ENCODE measurements at places on chromosomes 7 and 10. TPM values are rescaled to one million over a fixed set of nuclear protein-coding genes. Genes with fewer than 3 reads are reported as not detected.

Gene SPDYE11
- total RNA-seq = not detected

Gene SLC16A12
- 3.6 TPM for total RNA-seq

Gene SRI
- 104 TPM for total RNA-seq

Gene APBB1IP
- not detected for total RNA-seq

Gene SERPINE1
- total RNA-seq = 1,155 TPM

Gene MAGI2
- 1.5 TPM for total RNA-seq

Gene VSTM4
- 0.74 TPM for total RNA-seq

Gene PCLO
- 0.17 TPM for total RNA-seq

Gene TRIM50
- not detected for total RNA-seq

Gene CPN1
- total RNA-seq = not detected

Gene OR2A14
- not detected for total RNA-seq

Gene INA
- total RNA-seq = 0.59 TPM

Gene CDHR1
- under 0.01 TPM for total RNA-seq

Gene MACC1
- under 0.01 TPM for total RNA-seq

Gene HMX3
- total RNA-seq = not detected

Gene SPDYE5
- total RNA-seq = not detected

Gene MUC12
- total RNA-seq = 1.2 TPM

Gene ECD
- total RNA-seq = 26.5 TPM

Gene SUGCT
- total RNA-seq = 3.1 TPM

Gene TEX47
- total RNA-seq = not detected

Gene HGF
- total RNA-seq = 30.3 TPM

Gene CFTR
- 0.30 TPM for total RNA-seq

Gene AKR1D1
- not detected for total RNA-seq

Gene SORCS1
- total RNA-seq = under 0.01 TPM

Gene HIP1
- total RNA-seq = 14.0 TPM

Gene CALHM1
- not detected for total RNA-seq

Gene PLAC9
- total RNA-seq = 23.6 TPM

Gene C7orf33
- total RNA-seq = not detected

Gene NRAP
- not detected for total RNA-seq

Gene STEAP1
- total RNA-seq = 39.5 TPM

Gene NKX2-3
- not detected for total RNA-seq

Gene OR2A12
- total RNA-seq = not detected

Gene PTPRE
- total RNA-seq = 1.7 TPM

Gene OPN1SW
- total RNA-seq = not detected

Gene GDF2
- not detected for total RNA-seq

Gene GBX1
- not detected for total RNA-seq

Gene MYPN
- 3.9 TPM for total RNA-seq

Gene MRPS24
- total RNA-seq = 270 TPM

Gene CLRN3
- not detected for total RNA-seq

Gene CHRM2
- 3.9 TPM for total RNA-seq

Data from bronchus fibroblast of lung (primary cell).